ENCODE measurements at places on chromosomes 6 and 20.

DNA sequence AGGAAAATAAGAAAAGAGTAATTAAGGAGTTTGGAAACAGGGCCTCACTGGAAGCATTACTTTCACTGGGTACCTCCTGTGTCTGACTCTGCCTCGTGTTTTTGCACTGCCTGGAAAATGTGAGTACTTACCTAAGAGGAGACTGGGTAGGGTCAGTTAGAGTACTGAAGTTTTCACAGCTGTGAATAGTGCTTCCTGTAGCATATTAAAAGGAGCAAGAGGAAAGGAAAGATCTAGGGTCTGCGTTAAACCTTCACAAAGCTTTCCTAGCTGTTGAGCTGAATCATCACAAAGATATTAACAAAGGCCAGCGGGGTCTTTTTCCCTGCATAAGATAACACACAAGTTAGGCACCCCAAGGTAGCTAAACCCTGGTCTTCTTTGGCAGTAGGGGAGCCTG, 82.3 kb downstream of the MLIP start:
- DNase-seq, result no peak

DNA sequence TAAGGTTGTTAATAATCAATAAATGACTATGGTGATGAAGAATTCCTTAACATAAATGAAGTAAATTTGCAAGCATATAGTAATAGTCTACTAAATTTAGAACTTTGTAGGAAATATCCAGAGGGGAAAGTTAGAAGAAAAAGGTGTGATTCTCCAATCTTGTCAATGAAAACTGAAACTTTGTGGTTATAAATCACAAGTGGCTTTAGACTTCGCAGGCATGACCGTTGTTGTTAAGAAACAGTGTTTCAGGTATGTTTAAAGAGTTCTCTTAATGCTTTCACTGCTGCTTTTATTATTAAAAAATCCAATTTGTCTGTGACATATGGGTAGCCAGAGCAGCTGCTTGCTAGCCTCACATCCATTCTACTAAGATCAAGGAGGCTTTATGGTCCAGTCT, 475.6 kb upstream of the ADGRB3 start:
- no peak for DNase-seq

GRCh38 chr6:31186052-31186734, 15.7 kb upstream of the POU5F1 start:
- no peak for DNase-seq

- DNase-seq, result no peak
These were observed 6.7 kb downstream of the ZFAND3 start for GRCh38 chr6:37826188-37826587.

Measured in activated T-helper 9 cell treated with anti-CD3 and anti-CD28 coated beads, Interleukin-2, amount 50 U/mL, for 16 hours (primary cell).